ENCODE measurements at places on chromosomes 7 and 10.

DNA sequence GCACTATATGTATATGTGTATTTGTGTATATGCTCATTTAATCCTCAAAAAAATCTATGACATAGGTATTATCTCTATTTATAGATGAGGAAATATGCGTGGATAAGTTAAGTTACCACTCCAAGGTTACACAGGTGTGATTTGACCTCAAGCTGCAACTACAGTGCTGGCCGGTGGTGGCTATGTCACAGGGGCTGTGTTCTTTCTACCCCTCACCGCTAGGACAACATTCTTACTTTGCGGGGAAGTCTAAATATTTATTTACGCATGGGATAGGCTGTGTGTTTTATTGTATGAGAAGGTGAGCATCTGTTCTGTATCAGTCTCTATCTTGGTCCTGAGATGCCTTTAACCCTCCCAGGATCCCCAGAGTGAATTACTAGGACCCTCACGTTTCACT is 60.0 kb downstream of the CREB5 start:
- DNase-seq: no peak

DNA sequence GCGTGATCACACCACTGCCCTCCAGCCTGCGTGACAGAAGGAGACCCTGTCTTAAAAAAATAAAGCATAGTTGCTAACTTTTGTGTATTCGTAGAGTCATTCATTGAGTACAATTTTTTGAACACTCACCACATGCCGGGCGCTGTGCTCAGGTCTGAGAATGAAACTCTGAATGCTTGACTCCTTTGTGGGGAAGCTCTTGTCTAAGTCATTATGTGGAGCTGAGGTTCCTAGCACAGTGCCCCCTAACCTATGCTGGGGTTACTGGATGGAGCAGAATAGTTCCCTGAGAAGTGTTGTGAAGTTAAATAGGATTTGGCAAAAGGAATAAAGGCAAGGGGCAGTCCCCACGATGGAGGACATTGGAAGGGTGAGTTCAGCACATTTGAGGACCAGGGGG is 123.3 kb downstream of the CELF2 start:
- no peak for DNase-seq

DNA sequence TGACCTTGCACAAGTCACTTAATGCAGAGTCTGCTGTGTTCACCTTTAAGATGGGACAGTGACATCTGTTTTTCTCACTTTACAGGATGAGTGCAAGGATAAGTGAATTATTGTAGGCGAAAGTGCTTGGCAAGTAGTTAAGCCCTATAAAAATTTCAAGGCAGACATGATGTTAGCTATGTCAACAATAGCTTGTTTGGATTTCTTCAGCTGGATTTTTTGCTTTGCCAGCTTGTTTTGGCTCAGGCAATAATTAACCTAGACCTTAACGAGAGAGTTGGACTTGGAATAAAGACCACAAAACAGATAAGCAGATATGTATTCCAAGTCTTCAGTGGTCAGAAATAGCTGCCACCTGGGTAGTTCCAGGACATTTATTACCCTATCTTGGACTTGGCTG is 255.2 kb downstream of the ARL4A start:
- DNase-seq: no peak

GRCh38 chr10:131013281-131013912 is 298.1 kb downstream of the TCERG1L start:
- DNase-seq: no peak

- no peak for DNase-seq
Measured at GRCh38 chr7:113373863-113374262, 255.5 kb upstream of the SMIM30 start.

All from activated CD4-positive, alpha-beta T cell treated with anti-CD3 and anti-CD28 coated beads, Interleukin-2, amount 50 U/mL, for 24 hours (primary cell).